ENCODE measurements at places on chromosomes 6 and 20.

DNA sequence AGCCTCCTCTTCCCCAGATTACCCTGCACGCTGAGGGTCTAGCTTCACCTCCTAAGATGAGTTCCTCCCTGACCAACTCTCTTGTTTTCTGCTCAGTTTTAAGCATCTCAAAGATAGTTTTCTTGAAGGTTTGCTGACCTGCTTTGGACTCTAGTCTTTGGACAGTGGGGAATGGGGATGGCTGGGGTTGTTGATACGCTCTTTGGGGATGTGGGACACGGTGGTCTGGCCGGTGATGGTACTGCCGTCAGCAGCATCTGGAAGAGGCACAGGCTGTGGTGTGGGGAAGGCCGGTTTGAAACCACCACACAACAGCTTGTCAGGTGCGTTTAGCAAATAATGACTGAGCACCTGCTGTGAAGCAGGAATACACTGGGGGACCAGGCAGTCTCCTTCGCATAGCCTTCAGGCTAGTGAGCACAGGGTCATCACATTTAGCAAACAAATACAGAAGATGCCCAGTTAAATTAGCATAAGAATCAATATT lies 94.1 kb downstream of the TMEM242 start:
- DNase-seq = no peak

- no peak for DNase-seq
These were observed 560 bp downstream of the YTHDF1 start for GRCh38 chr20:63215101-63216040.

GRCh38 chr6:69796073-69796641 lies 653 bp downstream of the LMBRD1 start:
- DNase-seq = no peak

DNA sequence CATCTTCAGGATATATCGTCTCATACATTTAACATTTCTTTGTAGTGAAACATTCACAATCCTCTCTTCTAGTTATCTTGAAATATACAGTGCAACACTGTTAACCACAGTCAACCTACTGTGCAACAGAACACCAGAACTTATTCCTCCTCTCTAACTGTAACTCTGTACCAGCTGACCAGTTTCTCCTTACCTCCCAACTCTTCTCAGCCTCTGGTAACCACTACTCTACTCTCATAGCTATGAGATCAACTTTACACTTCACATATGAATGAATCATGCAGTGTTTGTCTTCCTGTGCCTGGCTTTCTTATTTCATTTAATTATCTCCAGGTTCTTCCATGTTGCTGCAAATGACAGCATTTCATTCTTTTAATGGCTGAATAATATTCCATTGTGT lies 337.6 kb downstream of the BTBD9 start:
- DNase-seq = no peak

- no peak for DNase-seq
These were observed 101.6 kb downstream of the IBTK start for GRCh38 chr6:82145926-82146452.

DNA sequence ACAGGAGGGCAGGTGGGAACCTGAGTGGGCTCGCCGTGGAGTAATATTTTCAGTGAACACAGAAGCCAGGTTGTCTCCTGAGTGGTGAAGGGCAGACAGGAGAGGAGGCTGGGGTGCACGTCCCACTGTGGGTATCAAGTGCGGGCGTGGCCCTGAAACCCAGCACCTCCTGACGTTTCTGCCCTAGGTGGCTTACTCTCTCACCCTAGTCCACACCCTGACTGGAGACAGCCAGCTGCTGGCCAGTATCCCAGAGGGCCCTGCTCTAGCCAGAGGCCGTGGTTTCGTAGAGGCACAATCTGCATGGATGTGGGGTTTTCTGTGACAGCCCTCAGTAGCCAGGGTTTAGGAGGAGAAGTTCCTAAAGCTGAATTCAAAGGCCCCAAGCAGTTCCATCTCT lies 86.7 kb downstream of the TRERF1 start:
- no peak for DNase-seq

- DNase-seq = no peak
These were observed 542.4 kb upstream of the FLRT3 start for GRCh38 chr20:14879839-14880238.

DNA sequence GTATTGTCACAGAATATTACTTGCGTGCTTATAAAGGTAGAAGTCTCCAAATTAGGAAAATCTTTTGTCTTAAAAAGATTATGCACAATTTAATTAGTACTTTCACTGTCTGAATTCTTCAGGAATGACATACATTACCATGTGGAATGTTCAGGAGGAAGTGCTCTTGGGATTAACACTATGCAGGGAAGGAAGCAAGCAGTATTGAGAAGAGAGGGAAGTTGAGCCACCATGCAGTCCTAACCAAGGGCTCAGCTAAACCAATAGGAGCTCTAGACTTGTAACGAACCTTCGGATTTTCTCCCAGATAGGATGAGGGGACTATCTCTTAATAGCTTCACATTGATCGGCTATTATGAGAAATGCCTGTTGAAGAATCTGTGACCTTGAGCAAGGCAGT lies 918.4 kb upstream of the MANEA start:
- no peak for DNase-seq
